ENCODE measurements at places on chromosomes 6 and 20.

- no peak for DNase-seq
These were observed 115.4 kb downstream of the OPN5 start for GRCh38 chr6:47897247-47897646.

DNA sequence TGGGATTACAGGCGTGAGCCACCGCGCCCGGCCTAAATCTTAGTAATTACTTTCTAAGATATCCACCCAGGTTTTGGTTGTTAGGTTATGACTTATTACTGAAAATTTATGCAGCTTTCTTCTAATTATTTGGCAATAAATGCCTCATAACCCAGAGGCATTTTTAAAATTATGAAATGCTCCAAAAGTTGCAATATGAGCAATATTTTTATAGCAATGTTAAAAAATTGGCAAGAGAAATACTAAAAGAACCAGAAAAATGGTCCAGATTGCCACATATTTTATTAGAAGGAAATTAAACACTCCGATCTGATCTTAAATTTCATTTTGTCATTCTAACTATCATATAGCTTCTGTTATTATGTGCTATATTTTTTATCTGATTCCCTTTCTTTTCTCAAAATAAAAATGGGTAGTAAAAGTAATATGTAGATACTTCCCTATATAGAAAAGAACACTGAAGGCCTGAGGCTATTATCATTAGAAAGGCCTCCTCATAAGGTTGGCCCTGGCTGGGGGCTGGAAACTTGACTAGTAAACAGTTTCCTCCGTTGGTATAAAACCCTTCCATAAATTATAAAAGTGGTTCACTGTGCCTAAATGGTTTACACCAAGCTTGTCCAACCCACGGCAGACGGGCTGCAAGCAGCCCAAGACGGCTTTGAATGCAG lies 22.1 kb downstream of the BLOC1S5 start:
- no peak for DNase-seq

- DNase-seq, result no peak
These were observed 85.9 kb downstream of the CRYBG1 start for GRCh38 chr6:106446287-106446885.

GRCh38 chr6:1810880-1811279 lies 201.2 kb downstream of the FOXC1 start:
- no peak for DNase-seq

DNA sequence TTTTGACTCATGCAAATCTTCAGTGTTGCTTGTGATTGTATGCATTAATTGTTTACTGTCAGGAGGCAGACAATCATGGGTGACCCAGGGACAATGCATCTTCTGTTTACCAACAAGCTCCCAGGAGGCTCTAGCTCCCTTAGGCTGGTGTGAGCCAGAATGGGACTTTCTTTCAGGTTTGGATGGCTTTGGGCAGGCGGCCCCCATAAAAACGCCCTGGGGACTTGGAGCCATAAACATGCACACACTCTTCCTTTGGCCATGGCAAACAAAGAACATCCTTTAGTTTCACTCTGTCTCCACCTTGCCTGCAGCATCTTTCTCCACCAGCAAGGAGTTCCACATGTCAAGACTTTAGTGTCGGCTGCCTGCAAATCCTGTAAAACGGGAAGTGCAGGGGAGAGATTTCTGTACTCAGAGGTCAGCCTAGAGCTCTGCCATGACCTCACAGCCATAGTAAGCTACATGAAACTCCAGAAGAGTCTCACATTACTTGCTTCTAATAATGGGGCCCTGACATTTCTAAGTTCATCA lies 127.6 kb downstream of the MAP3K7 start:
- no peak for DNase-seq

DNA sequence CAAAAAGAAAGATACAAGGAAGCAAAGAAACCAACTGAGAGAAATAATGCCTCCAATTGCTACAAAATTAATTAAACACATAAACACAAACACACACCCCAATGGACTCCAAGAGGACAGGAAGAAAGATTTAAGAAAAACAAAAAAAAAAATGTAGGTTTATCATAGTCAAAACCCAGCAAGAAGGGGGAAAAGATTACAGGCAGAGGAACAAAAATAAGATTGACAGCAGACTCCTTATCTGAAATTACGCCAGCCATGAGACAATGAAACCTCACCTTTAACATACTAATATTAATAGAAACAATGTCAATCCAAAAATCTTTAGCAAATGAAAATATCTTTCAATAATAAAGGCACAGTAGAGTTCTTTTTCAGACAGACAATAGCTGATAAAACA lies 155.8 kb downstream of the RNGTT start:
- DNase-seq, result no peak

GRCh38 chr20:2171266-2171790 lies 69.7 kb downstream of the STK35 start:
- no peak for DNase-seq

DNA sequence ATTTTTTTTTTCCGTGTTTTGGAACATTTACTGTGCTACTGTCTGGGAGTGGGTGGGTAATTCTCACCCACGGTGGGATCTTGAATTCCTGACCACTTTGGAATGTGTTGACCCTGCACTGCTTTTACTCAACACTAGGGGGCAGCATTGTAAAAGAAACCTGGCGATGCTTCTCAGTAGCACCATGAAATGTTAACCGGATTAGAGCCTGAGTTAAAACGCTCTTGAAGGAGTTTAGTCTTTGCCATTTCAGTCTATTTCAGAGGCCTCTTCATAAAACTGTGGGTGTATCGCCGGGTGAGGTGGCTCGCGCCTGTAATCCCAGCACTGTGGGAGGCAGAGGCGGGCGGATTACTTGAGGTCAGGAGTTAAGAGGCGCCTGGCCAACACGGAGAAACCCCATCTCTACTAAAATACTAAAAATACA lies 114.4 kb upstream of the PRND start:
- peak; percentile 55 for DNase-seq

GRCh38 chr6:70219943-70220613 lies 82.8 kb downstream of the COL9A1 start:
- DNase-seq, result no peak

DNA sequence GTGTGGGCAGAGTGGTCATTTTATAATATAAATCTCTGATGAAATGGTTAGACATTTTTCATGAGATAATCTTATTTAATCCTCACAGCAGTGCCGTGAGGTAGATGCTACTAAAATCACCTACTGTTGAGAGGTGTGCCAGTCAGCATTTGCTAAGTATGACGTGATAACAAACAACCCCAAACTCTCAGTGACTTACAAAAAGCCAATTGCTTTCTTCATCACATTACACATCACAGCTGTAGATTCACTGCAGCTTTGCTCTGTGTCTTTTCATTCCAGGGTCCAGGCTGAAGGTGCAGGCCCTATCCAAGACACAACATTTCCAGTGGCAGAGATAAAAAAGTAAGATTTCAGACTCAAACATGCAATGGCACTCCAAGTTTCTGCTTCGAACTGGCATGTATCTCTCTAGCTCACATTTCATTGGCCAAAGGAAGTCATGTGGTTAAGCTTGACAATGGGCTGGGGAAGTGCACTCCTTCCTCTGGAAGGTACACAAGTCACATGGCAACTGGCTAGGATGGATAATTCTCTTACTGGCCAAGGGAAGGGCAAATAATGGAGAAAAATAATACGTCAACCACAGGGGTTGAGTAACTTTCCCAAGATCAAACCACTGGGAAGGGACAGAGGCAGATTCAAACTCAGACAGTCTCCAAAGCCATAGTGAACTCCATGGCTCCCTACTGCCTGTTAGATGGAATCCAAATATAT lies 69.5 kb upstream of the EPB41L1 start:
- no peak for DNase-seq

GRCh38 chr6:11317885-11318771 lies 85.7 kb upstream of the NEDD9 start:
- no peak for DNase-seq

DNA sequence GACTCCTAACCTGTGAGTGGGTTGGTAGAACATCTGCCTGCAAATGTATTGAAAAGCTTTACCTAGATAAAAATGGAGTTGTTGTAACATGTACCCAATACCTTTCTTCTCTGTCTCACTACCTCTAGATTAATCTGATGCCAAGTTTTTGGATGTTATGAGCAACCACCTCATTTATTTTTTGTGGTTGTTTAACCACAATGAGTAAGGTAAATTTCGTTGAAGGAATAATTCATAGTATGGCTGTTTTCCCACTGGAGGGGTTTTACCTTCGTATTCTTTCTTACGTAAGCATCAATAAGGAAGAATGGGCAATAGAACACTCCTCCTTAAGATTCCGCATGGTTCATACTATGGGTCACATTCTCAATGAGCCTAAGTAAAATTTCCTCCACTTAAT lies 165.4 kb downstream of the CDH26 start:
- DNase-seq, result no peak

DNA sequence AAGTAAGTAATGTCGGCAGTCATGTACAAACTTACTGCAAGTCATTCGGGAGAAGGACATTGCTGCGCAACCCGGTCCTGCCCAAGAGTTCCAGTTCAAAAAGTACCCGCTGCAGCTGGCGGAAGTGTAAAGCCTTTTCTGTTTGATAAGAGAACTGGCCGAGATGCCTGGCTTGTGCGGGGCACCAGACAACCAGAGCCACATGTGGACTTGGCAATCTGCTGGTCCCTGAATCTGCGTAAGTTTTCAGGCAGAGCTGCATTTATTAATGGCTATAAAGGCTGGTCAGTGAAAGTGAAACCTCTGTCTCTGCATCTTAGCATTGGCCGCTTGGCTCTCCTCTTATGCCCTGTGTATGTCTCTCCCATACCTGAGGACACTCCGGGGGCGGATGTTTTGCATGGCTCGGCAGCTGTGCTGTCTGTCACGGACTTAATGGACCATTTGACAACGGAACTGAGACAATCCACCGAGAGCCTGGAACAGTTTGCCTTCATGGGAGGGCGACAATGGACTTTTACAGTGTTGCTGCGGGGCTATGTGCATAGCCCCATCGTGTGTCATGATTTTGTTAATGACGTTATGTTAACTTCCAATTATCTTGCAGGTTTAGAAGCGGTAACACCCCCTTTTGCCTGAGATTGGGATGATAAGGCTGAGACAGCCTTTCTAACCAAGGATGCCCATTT lies 19.8 kb upstream of the RGS17 start:
- peak; percentile 78 for DNase-seq

DNA sequence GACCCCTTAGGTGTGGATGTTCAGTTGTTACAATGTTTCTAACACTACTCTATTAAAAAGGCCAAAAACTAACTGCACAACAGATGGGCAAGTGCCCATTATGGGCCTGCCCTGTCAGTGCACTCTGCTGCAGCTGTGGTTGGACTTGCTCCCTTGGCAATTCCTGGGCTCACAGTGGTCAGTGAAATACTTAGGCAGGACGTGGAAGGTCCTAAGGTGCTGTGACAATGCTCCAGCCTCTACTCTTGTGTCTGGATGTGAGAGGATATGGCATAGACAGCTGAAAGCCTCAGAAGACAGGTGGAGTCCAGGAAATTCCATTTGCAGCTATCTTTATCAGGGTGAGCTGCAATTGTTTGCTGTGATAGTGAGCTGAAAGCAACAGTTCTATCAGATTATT lies 136.5 kb upstream of the OLIG3 start:
- no peak for DNase-seq

DNA sequence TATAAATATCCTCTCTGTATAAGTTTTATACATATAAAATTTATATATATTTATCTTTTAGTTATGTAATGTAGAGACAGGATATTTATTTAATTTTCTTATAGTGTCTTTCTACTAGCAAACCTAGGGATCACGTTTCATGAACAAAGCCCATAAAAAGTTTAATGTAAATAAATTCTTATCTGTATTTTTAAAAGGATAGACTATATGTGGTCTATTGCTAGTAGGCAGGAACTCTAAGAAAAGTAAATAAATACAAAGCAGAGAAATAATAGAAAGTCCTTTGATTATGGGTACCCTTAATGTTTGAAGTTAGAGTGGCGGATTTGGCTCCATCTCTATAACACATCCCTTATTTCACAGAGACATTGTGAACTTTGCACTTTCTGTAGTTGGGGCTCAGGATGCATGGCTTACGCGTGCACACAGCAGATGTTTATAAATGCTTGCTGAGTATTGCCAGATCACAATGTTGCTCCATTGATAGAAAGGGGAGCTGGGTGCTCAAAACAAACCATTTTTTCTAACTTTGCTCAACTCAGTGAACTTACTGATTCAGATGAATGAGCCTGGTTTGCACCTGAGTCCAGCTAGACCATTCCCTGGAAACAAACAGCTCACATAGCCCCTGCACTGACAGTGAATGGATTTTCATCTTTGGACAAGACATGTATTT lies 179.1 kb downstream of the SYNE1 start:
- DNase-seq, result no peak

GRCh38 chr6:37966801-37967200 lies 147.3 kb downstream of the ZFAND3 start:
- DNase-seq, result no peak

DNA sequence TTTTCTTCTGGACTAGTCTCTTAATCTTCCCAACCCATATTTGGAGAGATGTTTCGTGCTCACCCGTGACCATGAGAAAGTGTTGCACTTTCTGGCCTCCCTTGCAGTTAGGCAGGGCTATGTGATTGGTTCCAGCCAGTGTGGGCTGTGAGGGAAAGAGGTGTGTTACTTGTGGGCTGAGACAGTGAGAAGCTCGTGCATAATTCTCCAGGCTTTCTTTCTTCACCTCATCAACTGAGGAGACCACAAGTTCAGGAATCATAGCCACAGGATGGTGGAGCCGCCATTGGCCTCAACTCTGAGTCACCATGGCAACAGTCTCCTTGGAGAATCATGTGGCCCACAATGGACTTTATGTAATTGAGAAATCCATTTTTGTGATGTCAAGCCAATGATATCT lies 57.5 kb upstream of the FUCA2 start:
- DNase-seq, result no peak

DNA sequence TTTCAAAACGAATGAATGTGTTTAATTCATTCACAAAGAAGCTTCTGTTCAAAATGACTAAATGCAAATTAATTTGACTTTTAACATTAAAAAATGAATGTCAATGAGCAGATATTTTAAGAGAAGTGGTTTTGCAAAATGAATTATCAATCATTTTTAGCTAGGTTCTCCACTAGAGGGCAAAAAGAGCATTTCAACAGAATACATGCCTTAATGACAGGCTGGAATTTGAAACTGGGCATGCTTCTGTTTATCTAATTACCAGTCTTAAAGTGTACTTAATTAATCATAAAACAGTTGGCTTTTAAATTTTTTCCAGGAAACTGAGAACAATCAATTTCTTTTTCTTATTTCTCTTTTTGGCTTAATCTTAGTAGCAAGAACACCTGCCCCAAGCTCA lies 63.8 kb upstream of the TINAG start:
- no peak for DNase-seq

- no peak for DNase-seq
These were observed 5.0 kb downstream of the BANF2 start for GRCh38 chr20:17704589-17705317.

GRCh38 chr6:37673436-37673835 lies 24.2 kb downstream of the MDGA1 start:
- DNase-seq, result peak; percentile 75

GRCh38 chr6:104526376-104526775 lies 333.3 kb downstream of the HACE1 start:
- no peak for DNase-seq

GRCh38 chr6:63640062-63640461 lies 4.5 kb downstream of the PHF3 start:
- no peak for DNase-seq

GRCh38 chr6:90119618-90120017 lies 177.0 kb downstream of the BACH2 start:
- DNase-seq, result no peak

All from BE2C (cell line).